Lung (tissue), 17 donors: ENCODE measurements at places on chromosomes 2 and 18. TPM values are rescaled to one million over a fixed set of nuclear protein-coding genes. Genes with fewer than 3 reads are reported as not detected.

Gene DOK1
- 37.3 TPM for polyA plus RNA-seq

- DNase-seq, result no peak
These were observed 70.2 kb downstream of the LRRC30 start for GRCh38 chr18:7301094-7301493.

DNA sequence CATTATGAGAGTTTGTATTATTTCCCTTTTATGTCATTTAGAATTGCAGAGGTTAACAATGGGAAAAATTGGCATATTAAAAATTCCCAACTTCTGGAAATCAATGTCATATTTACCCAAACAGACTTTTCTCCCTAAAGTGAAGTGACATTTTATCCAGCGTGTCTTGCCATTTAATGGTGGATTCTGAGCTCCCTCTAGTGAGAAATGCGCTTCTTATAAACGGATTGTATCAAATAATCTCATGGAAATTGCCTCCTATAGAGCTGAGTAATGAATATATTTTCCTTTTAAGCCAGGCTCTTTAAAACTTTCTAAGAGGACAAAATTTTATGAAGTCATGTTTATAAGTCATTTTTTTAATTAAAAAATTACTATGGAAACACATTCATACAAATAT lies 5.7 kb upstream of the GCFC2 start:
- peak; percentile 33 for DNase-seq

- DNase-seq, result no peak
These were observed 2.3 kb downstream of the ACTR3 start for GRCh38 chr2:113892004-113892710.

DNA sequence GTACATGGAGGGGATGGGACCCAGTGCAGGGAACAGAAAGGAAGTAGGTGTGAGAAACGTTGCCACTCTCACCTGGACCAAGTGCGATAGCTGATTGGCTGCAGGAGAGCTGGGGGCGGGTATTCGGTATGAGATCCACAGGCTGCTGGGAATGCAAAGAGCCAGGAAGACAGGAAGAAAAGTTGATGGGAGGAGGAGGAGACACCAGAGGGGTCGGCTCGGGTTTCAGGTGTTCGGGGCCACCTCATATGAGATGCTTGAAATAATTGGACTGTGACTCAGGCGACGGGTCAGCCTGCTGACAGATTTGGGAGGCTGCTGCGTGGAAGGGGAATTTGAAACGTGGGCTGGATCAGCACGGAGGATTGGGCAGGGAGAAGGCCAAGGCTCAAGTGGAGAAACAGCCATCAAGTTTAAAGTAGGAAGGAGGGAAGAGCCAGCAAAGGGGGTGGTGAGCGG lies 65.1 kb downstream of the MRPS9 start:
- DNase-seq, result no peak

GRCh38 chr18:10497206-10497749 lies 28.5 kb upstream of the NAPG start:
- DNase-seq, result no peak
